Cortex of kidney (tissue), 1 donor: ENCODE measurements at places on chromosomes 1 and 21.

- no peak for DNase-seq
Measured at GRCh38 chr1:58726581-58726980, 26.7 kb upstream of the MYSM1 start.

- peak; percentile 66 for DNase-seq
Measured at GRCh38 chr1:110338309-110338885, 780 bp upstream of the RBM15 start.

- DNase-seq = no peak
Measured at GRCh38 chr1:113881661-113882060, 5.7 kb downstream of the BCL2L15 start.

DNA sequence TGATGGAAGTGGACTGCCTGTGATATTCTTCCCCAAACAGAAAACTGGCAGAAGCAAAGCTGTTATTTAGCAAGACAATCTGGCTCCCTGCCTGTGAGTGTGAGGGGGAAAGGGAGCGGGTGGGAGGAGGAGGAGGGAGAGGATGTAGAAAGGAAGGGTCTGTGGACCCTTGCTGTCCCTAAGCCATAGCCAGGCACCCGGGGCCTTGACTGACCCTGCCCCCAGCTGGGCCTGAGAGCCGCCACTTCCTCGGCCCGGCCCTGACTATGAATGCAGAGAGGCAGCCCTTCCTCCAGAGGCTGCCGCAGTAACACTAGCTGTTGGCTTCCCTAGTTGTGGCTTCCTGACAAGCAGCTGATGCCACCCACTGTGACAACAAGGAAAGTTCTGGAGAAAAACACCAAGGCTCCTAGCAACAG is 13.9 kb downstream of the PLA2G2F start:
- no peak for DNase-seq

DNA sequence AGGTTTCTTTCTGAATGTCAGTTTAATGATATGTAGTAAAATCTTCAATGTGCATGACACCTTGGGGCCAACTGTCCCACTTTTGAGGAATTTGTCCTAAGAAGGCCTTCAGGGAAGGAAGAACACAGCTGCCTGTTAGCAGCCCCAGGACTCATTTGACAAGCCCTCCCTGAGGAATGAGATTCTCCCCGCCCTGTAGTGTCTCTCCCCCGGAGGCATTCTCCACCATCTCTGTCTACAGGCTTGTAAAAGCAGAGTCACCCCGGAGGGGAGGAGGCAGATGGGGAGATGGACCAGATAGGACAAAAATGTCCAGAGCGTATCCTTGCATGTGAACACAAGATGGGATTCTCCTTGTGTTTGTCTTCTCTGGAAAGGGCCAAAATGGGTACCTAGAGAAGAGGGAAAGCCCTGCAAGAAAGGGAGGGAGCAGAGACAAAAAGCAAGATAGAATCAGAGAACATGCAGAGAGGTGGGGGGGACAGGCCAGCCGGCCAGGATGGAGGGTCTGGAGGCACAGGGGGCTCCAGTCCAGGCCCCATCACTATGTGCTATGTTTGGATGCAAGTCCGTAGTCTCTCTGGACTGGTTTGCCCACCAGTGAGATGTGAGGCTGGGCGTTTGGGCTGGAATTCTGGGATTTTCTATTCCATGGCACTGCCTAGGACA is 12.0 kb upstream of the WNT3A start:
- DNase-seq = no peak

DNA sequence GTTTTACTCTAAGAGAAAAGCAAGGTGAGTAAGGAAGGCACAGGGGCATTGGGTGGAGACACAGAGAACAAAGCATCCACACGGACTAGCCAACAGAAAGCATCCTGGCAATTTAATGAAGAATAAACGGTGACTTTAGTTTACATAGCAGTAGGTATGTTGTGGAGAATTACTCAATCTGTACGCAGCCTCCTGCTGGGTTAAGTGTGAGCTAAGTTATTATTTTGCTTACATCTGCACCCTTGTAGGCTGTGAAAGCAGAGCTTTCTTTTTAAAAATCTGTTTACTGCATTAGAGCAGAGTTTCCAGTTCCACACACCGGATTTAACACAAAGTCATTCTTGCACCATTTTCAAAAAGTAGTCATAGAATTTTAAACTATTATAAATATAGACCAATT is 144.5 kb downstream of the AKT3 start:
- DNase-seq = no peak

DNA sequence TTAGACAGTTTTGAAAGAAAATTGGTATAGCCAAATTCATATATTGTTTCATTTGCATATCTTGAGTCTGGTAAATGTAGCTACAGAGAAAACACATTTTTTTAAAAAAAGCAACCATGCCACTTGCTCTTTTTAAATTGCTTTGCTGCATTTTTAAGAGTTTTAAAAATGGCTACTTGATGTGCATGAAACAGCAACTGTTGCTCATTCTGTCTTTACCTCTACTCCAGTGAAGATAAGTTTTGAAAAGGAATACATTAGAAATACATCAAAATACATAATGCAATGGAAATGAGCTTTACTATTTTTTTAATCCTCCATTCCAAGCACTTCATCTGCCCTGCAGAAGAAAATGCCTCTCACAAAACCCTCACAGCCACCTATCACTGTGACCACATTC is 95.5 kb downstream of the IFI44 start:
- no peak for DNase-seq

- no peak for DNase-seq
Measured at GRCh38 chr21:24225431-24225830, 1381.8 kb downstream of the MRPL39 start.

DNA sequence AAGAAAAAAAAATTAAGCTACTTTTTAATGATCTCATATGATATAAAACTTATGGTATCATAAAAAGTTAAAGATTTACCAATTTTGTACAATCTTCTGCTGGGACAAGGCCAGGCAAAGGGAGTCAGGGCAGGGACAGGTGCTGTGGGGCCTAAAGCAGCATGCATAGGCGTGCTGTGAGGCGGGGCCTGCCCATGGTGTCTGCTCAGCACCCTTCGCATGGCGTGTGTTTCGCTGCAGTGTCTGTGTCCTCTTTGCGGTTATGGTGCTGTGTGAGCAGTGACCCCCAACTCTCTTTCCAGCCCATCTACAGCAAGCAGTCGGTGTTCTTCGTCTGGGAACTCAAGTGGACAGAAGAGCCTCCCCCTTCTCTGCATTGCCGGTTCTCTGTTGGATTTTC is 13.4 kb upstream of the PWP2 start:
- no peak for DNase-seq

GRCh38 chr1:115332813-115333608 is 5.0 kb downstream of the NGF start:
- no peak for DNase-seq

- no peak for DNase-seq
Measured at GRCh38 chr1:62613325-62613727, 16.0 kb downstream of the ANGPTL3 start.

DNA sequence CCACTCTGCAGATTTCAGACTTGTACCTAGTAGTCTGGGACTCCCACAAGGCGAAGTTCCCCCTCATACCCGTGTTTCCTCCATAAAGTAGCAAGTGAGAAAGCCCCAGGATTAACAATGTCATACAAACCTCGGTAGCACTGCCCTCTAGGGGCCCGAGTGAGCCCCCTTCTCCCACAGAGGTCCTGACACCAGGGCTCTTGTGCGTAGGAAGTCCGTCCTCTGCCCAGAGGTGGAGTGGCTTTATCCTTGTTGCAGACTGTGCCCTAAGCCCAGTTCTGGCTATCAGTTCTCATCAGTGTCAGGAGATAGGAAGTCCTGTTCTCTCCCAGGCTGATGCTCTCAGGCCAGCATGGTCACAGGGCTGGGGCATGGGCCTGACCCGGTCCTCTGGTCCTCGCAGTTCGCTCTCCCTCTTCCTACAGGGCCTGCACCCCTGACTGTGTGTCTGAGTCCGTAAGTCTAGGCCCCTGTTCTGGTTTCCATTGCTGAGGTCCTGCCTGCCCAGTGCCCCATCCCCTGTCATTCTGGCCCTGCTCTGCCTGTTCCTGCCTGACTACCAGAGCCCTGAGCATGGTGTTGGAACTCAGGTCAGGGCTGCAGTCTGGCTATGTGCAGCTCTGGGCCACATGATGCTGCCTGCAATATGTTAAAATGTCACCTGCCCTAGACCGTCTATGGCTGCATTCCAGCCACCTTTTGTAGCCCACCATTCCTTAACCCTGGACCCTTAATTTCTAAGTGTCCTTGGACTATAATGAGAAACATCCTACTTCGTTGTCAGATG is 285.6 kb downstream of the ASTN1 start:
- no peak for DNase-seq

- no peak for DNase-seq
Measured at GRCh38 chr1:61119085-61119484, 36.7 kb downstream of the NFIA start.

- no peak for DNase-seq
Measured at GRCh38 chr21:33237486-33237885, 7.7 kb downstream of the IFNAR2 start.

DNA sequence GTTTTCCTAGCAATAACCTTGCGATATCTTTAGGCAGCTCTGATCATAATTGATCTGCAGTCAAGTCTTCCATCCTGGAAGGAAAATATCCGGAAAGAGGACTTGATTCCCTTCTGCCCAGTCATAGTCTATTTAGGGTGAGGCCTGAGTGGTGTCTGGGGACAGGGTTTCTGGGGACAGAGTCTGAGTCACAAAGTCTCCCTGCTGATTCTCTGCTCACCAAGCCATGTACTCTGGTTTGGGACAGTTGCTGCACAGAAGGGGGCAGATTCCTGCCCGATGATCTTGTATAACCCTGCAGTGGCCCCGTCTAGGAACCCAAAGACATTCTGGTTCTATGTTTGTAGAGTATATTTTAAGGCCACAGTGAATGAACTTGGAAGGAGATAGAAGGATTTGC is 178.8 kb downstream of the KCNJ6 start:
- no peak for DNase-seq

DNA sequence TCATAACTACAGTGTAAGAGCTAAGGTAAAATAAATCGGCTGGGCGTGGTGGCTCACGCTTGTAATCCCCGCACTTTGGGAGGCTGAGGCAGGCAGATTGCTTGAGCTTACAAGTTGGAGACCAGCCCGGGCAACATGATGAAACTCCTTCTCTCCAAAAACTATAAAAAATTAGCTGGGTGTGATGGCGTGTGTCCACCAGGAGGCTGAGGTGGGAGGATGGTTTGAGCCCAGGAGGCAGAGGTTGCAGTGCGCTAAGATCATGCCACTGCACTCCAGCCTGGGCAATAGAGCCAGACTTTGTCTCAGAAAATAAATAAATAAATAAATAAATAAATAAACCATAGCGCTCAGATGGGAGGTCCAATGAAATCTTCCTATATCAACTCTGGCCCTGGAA is 16.7 kb upstream of the FAM110D start:
- DNase-seq = no peak

GRCh38 chr1:204990059-204990664 is 52.9 kb upstream of the CNTN2 start:
- DNase-seq = no peak
